ENCODE measurements at places on chromosomes 11 and 22.

DNA sequence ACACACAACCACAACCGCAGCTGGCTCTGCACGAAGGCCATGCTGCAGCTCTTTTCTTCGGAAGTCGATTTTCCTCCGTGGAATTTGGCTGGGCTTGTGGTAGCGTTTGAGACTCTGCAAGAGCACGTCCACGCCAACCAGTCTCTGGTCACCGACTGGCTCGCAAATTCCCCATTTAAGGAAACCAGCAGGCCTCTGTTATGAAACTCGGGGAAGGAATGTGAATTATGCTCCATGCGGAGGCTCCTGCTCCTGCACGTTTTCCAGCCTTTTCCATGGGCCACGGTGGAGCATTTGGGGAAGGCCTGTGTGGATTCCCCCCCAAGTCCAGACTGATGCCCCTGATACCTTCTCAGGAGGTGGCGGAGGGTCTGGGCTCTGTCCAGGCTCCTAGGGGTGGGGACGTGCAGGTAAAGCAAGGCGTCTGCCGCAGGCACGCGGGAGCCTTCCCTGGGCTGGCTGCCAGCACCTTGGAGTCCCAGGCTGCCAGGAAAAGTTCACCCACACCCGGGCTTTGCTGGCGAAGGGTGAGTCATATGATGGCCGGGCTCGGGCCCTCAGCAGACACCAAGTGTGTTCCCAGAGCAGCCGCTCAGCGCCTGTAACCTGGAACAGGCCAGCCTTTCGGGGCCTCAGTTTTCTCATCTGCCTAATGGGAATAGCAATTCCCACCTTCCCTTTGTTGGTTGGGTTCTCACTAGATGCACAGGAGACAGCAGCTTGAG is 41.9 kb downstream of the LRP5 start:
- peak; percentile 45 for DNase-seq

DNA sequence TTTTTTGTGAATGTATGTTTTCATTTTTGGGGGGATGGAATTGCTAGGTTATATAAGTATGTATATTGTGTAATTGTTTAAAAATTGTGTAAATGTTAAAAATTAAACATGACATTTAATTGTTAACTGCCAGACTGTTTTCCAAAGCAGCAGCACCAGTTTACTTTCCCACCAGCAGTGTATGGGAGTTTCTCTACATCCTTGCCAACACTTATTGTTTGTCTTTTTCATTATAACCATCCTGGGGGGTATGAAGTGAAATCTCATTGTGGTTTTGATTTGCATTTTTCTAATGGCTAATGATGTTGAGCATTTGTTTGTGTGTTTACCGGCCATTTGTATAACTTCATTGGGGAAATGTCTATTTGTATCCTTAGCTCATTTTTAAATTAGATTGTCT is 31.7 kb upstream of the RRAS2 start:
- no peak for DNase-seq

DNA sequence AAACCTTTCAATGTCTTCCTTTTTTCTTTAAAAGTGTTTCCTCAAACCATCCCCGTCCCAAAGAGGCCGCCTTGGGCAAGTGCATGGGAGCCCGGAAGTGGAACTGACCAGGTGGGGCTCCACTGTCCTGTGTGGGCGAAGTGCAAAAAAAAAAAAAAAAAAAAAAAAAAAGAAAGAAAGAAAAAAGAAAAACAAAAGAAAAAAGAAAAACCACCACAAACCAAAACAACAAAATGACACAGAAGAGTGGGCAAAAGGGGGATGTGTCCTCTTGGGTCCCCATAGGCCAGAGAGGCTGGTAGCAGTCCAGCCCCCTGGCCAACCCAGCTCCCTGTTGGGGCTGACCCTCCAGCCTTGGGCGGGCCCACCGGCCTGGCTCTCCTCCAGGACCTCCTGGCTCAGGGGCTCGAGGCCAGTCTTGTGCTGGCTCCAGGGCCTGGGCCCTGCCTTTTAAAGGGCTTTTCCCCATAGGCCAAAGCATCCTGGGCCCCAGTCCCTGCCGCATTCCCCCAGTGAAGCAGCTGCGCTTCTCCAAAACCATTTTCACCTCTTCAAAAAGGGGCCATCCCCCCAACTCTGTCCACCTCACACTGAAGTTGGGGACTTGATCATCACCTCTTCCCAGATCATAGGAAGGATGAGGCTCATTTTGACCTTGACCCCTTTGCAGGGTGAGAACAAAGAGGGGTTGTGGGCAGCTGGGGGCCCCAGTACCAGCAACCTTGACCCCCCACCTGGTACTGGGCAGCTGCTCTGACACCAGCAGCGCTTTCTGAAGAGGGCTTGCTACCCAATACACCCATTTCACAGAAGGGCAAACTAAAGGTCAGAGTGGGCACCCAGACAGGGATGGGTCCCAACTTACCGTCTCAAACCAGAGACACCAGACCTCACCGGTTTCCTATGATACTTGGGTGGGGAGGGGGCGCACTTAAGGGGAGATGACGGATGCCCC is 9.4 kb downstream of the CBX6 start:
- no peak for DNase-seq

DNA sequence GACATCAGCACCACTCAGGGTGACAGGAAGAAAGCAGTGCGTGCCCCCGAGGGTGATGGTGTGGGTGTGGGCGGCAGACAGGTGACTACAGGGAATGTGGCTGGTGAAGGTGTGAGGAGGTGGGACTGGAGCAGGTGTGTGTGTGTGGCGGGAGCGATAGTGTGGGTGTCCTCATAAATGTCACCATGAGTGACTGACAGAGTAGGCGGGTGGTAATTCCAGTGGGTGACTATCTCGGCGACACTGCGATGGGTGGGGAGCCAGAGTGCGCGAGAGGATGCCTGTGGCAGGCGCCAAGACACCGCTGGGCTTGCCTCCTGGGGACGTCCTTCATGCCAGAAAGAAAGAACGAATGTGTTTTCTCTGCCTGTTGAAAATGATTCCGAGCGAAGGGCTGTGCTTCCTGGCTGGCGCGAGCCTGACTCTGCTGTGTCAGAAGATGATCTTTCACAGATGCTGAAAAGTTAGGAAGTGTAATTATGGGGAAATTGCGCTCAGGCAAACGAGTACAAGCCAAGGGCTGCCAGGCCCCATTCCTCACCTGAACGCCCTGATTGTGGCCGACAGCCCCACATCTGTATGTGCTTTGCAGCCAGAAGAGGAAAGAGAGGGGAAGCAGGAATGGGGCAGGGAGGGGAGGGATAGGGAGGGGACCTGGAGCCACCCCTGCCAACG is 98.8 kb upstream of the CD82 start:
- DNase-seq, result no peak

DNA sequence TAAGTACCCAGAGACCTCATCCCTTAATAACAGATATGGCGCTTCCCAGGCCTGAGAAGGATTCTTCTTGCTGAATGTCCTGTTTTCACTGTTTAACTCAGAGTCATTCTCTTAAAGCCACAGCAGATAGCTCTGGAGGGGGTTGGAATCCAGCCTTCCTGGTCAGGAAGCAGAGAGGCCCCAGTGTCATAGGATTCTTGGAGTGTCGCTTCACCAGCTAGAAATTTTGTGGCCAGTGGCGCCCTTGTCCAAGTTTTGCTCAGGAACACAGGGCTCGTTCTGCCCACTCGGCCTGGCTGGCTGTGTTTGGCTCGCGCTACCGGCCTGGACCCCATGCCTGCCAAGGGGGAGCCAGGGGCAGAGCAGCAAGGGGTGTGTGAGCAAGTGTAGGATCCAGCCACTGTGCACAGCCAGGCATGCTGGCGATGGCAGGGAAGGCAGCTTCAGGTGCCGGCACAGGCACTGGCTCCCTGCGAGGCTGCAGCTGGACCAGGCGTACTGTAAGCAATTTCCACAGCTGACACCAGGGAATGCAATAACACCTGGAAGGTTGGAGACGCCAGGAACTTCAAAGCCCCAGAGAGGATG is 214.8 kb upstream of the SESN3 start:
- no peak for DNase-seq
